ENCODE measurements at places on chromosomes 5 and 9.

- no peak for DNase-seq
Observed at GRCh38 chr5:66565878-66566277, 30.3 kb upstream of the MAST4 start.

GRCh38 chr5:122310889-122311288 lies 1.1 kb upstream of the SNCAIP start:
- no peak for DNase-seq

DNA sequence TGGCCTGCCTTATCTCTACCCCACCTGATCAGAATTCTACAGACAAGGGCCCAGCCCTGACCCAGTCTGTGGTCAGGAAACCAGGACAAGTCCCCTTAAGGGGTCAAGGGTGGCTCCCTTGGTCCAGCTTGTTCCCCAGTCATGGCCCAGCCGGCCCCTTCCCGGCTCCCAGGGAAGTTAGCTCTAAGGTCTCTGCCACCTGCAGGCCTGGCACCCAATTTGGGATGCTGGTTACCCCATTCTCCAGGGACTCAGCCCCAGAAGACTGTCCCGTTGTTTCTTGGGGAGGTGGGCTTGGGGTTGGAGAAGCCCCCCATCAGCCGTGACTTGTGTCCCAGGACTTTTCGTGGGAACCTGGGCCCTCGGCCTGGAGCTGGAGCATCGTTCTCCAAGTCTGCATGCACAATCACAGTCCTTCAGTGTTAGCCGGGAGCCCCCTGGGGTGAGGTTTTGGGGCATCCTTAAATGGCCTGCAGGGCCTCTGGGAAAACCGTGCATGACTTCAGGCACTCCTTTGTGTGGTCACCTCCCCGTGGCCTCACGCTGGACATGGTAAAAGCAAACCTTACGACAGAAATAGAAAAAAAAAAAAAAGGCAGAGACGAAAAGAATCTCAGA lies 150.8 kb upstream of the PHYKPL start:
- no peak for DNase-seq

GRCh38 chr5:91255396-91256141 lies 127.5 kb downstream of the ARRDC3 start:
- no peak for DNase-seq

DNA sequence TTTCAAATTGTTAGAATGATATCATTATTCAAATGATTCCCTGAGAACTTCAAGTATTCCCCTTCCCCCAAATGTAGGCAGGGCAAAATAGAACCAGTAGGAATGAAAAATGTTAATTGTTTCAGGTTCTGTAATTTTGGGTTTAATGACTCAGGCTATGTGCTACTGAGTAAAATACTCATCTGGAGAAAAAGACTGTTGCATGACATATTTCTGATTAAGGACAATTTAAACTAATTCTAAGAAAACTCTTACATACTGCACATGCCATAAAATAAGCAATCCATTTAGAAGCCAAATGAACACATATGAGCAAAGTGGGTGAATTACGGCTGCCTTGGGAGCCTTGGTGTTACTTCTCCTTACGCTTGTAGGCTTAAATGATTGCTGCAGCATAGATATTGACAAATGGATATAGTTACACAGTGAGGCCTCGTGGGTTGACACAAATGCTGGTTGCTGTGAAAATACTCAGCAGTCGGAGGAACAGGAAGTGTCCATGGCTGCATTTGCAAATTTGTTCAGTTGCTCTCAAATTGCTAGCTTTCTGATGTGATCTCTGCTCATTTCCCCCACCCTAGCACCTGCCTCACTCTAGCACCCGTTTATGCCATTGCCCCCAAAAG lies 174.9 kb upstream of the DMAC1 start:
- no peak for DNase-seq

GRCh38 chr5:88748666-88749065 lies 134.3 kb downstream of the MEF2C start:
- no peak for DNase-seq

GRCh38 chr5:33261305-33261704 lies 179.5 kb upstream of the TARS1 start:
- no peak for DNase-seq

GRCh38 chr9:130942679-130943078 lies 3.6 kb upstream of the FIBCD1 start:
- DNase-seq, result no peak

DNA sequence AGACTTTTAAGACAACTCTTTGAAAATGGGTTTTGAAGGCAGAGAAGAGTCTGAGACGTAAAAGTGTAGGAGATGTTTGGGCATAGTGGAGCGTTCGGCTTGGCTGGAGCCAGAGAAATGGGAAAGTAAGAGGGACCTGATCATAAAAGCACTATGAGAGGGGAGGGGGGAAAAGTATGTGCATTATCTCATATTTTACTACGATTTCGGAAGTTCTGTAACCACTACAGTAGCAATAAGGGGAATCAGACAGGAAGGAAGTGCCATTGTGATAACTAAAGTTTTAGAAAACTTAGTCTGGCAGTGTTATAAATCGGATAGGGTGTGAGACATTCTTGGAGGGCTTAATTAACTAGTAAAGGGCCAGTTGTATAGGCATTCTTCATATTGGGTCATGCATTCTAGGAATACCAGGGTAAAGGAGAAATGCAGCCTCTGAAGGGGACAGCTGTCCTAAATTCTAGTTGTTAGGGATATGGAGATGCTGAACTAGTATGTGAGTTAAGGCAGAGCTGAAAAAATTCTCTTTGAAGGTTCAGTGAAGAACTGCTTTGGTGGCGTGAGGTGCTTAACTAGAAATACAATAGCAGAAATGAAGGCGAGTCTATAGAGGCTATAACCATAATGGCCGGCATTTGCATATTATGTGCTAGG lies 83.8 kb upstream of the FREM1 start:
- no peak for DNase-seq

DNA sequence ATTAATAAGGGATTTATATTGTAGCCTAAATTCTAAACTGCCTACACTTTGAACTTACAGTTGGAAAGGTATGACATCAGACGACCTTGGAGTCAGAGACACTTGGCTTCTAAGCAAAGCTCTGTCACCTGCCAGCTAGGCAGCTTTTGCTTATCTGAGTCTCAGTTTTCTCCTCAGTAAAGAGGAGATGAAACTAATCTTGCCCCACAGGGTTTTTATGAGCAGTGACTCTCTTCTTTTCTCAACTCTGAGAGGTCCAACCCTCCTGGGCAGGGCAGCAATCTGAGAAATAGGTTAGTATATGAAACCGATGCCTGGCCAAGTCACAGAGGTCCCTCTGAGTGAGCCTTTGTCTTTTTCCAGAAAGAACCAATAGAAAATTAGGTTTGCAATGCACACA lies 53.9 kb downstream of the WDR36 start:
- no peak for DNase-seq

GRCh38 chr9:6230037-6230780 lies 14.6 kb downstream of the IL33 start:
- no peak for DNase-seq

- DNase-seq, result no peak
Observed at GRCh38 chr5:138597661-138598400, 22.6 kb upstream of the HSPA9 start.

GRCh38 chr5:6749026-6749716 lies 35.9 kb downstream of the TENT4A start:
- no peak for DNase-seq

DNA sequence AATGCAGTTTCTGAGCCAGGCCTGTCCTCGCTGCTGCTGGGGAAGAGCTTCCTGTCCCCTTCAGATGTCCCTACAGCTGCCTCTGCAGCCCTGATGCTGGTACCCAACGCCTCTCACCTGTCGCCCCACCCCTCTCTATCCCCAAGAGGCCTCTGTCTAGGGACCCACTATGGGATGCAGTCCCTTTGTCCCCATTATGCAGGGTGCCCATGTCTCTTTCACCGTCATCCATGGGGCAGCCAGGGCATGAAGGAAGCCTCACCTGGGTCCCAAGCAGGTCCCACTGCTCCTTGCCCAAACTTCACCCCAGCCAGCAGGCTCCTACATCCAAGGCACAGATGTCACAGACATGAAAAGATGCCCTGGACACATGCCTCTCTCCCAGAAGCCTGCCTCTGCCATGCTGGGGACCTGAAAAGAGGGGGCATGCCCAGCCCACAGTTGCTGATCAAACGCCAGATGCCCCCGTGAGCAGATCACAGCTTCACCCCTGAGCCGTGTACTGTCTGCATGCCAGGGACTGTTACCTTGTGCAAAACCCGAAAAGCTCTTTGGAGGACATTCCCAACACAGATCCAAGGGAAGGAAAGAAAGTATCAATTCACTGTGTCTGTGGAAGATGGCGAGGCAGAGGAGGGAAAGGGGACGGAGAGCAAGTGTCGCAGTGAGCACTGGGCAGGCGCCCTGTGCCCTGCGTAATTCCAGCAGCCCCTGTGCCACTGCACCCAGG lies 81.0 kb downstream of the ADAMTS2 start:
- no peak for DNase-seq

DNA sequence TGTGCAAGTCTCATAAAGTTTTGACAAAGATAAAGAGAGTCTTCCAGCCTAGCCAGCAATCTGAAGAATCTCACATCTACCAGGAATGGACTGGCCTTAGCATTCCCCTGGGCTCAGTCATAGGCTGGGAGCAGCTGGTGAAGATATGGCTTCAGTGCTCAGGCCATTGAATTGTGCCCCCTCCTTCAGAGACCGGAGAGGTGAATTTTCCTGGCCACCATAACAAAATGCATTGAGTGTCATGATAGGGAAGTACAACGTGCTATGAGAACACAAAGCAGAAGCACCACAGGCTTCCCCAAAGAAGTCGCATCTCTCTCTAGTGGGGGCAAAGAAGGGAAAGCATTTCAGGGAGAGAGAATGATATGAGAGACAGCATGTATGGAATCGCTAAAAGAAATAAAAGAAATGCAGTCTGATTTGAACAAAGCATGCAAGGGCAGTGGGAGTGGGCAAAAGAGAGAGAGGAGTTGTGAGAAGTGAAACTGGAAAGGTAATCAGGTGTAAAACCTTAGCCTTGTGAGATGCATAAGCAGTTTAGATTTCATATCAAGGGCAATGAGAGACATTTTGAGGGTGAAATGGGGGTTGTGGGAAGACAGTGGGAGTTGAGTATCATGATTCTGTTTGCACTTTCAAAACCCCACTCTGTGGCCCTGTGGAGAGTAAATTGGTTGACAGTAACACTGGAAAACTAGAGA lies 57.1 kb upstream of the NMUR2 start:
- DNase-seq, result no peak

GRCh38 chr5:75089137-75089536 lies 36.8 kb upstream of the GCNT4 start:
- no peak for DNase-seq

- DNase-seq, result no peak
Observed at GRCh38 chr5:88207575-88207974, 61.1 kb downstream of the TMEM161B start.

- no peak for DNase-seq
Observed at GRCh38 chr9:90022474-90022873, 417.7 kb downstream of the GADD45G start.

GRCh38 chr5:72417333-72418062 lies 89.7 kb downstream of the ZNF366 start:
- DNase-seq, result no peak

DNA sequence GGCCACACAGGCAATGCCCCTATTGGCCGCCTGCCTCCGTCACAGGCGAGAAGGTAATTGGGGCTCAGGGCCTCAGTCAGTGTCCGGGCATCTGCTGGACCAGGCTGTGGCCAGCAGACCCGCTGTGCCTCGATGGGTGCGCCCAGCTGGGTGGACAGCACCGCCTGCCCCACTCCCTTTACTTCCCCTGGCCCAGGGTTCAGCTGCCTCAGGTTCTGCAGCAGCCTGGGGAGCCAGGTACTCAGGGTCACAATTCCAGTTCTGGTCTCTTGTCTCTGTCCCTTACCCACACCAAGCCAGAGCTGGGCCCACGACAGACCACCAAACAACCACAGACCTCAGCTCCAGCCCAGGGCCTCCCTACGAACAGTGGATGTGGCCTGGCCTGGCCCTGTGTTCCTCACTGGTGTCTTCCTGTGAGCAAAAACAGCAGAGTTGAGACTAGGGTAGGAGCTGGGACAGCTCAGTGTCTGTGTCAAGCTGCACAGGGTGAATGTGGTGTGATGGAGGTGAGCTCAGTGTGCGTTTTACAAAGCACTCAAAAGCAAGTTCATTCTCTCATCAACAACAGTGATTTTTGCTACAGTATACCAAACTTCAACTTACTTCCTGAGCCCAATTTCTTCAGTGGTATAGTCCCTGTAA lies 33.4 kb upstream of the SUSD3 start:
- DNase-seq, result no peak

DNA sequence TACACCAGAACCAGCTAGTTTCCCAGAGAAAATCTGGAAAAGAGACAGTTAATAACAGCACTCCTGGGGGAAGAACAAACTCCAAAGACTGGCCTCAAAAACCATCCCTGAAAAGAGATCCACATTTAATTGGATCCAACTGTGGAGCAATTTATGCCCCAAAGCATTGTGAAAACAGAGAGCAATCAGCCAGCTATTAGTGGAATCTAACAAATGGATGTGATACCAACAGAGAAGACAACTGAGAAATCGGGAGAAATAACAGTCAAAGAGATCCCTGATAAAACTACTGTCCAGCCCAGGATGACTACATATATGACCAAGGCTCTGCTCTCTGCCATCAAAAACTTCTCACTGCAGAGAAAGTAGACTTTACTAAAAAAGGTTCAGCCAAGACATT lies 40.5 kb upstream of the TRIO start:
- DNase-seq, result no peak

- no peak for DNase-seq
Observed at GRCh38 chr5:3337812-3338541, 257.7 kb upstream of the IRX1 start.

GRCh38 chr5:96649681-96650540 lies 12.3 kb upstream of the CAST start:
- no peak for DNase-seq

DNA sequence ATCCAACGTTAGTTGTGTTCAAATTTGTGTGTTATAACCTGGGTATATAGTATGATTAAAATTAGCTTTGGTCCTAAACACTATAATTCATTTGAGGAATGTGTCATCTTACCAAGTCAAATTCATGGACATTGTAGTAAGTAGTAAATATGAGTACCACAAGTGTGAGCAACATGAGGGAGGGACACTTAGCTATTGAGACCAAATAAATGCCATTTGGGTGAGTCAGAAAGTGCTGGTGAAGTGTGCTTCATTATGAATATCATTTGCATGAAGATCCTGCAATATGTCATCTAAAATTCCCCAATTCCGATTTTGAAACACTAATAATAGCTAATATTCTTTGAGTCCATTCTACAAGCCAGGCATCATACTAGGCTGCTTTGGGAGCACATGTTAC lies 336.7 kb upstream of the KIF2A start:
- no peak for DNase-seq

- DNase-seq, result no peak
Observed at GRCh38 chr5:93582167-93582462, 907 bp upstream of the NR2F1 start.

Data from breast epithelium (tissue), 4 donors.